T-helper 2 cell (primary cell): ENCODE measurements at places on chromosomes 12 and 14.

GRCh38 chr14:96205978-96206360, 1.3 kb downstream of the BDKRB2 start:
- DNase-seq: no peak

- no peak for DNase-seq
These were observed 378.9 kb downstream of the TMTC2 start for GRCh38 chr12:83065562-83065961.

DNA sequence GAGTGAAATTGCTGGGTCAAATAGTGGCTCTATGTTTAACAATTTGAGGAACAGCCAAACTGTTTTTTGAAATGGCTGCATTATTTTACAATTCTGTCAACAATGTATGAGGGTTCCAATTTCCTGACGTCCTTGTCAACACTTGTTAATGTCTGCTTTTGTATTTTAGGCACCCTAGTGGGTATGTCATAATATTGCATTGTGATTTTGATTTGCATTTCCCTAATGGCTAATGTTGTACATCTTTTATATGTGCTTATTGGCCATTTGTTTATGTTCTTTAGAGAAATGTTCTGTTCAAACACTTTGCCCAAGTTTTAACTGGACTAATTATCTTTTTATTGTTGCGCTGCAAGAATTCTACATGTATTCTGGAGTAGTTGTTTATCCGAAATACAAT, 93.2 kb downstream of the GPR65 start:
- no peak for DNase-seq

- no peak for DNase-seq
These were observed 19.5 kb downstream of the FBXL14 start for GRCh38 chr12:1574865-1575259.

- no peak for DNase-seq
These were observed 247.1 kb downstream of the AKAP6 start for GRCh38 chr14:32576088-32576795.

DNA sequence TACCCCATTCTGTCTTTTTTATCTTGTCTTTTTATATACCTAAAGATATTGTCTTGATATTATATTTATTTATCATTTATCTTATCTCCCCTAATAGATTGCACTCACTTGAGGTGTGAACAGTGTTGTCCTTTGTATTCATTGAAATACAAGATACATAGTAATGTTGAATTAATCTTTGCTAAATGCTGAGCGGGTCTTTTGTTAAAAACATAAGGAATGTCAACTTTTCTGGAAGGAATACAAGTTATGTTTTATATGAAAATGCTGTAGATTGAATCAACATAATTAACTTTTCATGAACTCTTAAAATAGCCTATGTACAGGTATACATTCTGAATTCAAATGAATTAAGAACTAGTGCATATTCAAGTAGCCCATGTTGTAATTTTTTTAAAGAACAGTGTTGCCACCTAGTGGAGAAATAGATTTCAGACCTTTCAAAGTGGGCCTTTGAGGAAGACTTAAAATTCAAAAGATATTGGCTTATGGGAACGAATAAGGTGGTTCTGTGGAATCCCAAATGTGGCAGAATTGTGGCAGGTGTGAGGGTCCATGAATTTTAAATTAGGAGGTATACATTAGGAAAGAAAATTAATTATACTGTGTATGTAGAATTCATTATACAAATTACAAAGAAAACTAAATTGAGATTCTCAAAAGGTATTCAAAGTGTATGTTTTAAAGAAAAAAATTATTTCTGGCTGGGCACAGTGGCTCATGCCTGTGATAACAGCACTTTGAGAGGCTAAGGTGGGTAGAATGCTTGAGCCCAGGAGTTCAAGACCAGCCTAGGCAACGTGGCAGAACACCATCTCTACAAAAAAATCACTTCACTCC, 19.1 kb downstream of the BBOF1 start:
- DNase-seq: no peak

DNA sequence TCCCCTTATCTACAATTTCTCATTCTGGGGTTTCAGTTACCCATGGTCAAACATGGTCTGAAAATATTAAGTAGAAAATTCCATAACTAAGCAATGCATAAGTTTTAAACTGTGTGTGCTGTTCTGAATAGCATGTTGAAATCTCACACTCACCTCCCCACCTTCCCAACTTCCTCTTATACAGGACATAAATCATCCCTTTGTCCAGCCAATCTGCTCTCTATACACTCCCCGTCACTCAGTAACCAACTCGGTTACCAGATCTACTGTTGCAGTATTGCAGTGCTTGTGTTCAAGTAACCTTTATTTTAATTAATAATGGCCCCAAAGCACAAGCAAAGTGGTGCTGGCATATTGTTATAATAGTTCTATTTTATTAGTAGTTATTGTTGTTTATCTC, 420.5 kb downstream of the GXYLT1 start:
- no peak for DNase-seq

DNA sequence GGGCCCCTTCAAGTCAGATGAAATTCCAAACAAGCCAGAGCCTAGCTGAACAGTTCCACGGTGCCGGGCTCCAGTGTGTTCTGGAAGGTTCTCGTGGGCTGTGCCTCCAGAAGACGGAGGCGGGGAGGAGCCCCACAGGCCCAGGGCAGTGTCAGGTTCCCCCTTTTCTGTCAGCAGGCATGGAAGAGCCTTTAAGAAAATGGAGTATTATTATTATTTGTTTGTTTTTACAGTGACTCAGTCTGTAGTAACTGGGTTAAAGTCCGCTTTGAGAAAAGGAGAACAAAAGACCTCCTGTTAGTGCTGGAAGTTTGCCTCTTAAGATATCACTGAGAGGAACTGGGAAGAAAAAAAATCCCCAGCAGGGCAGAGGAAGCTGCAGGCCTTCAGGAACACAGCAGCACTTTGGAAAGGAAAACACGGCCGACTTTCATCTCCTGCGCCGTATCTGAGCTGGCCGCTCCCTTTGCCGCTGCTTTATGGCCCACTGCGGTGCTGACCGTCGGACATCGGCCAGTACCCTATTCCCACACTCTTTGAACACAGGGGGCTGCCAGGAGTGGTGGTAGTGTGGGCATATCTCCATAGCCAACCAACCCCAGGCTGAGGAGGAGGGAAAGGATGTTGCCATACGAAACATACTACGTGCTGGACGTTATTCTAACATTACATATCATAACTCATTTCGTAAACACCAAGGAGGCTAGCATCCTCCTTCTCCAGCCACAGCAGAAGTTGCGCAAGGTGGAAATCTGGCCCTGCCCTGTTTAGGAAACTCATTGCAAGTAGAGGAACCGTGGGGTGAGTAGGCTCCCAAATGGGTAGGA, 194.0 kb downstream of the ZFP36L1 start:
- no peak for DNase-seq

GRCh38 chr12:5587711-5588121, 155.8 kb downstream of the NTF3 start:
- no peak for DNase-seq

GRCh38 chr12:132360906-132361777, 31.8 kb upstream of the GALNT9 start:
- peak; percentile 5 for DNase-seq

GRCh38 chr12:54723379-54724256, 75.5 kb upstream of the DCD start:
- no peak for DNase-seq

DNA sequence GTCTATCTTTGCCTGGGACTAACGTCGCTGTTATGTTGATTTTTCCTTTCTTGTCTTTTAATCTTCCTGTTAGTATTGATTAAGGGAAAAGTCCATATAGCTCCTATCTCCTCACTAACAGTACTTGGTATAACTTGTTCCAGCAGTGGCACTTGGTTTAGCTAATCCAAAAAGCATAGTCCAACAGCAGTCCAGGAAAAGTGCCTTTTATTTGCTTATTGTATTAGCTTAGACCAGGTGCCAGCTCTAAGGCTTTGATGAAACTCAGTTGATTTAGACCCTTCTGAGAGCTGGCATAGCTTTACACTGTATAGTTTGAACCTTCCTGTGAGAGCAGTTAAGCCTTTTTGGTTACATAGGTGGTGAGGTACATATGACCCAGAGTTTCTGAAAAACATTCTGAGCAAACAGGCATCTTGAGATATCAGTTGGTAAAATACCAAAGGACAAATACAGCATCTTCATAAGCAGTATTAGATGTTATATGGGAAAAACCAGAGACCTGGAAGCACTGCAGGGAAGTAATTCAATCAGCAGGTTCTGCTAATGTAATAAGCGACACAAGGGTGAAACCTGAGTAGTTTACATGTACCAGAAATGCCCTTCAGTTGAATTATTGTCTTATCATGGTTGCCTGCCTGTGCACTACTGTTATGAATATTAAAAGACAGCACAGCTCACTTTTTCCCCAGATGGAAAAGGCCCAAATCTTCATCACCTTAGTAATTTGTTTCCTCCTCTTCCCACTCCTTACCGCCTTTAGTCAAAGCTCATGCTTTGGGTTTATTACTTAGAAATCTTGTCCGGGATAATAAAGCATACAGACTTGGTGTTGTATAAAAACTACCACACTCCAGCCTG, 13.0 kb downstream of the PELI2 start:
- no peak for DNase-seq

DNA sequence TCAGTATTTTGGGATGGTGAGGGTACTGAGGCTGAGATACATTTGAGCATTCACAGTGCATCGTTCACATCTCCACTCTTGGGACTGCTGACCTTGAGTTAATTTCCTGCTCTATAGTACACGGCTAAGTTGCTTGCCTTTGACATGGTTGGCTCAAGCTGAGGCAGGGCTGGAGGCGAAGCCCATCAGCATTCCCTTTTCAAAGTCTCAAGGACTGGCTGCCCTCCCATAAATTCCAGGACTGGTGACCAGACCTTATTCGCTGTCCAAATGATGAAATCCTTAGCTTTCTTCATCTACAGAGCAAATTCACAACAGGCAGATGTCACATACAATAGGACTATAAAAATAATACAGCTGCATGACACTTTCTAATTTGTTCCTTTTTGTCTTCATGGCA, 85.9 kb downstream of the SSPN start:
- no peak for DNase-seq

- DNase-seq: no peak
These were observed 21.9 kb downstream of the YBX3 start for GRCh38 chr12:10701131-10701681.

DNA sequence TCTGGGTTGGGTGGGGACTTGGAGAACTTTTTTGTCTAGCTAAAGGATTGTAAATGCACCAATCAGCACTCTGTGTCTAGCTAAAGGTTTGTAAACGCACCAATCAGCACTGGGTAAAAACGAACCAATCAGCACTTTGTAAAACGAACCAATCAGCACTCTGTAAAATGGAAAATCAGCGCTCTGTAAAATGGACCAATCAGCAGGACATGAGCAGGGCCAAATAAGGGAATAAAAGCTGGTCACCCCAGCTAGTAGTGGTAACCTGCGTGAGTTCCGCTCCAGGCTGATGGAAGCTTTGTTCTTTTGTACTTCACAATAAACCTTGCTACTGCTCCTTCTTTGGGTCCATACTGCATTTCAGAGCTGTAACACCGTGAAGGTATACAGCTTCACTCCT, 1.7 kb upstream of the ACOT2 start:
- DNase-seq: no peak
